Left ventricle myocardium superior (tissue), 1 donor: ENCODE measurements at places on chromosomes 12 and 14. TPM values are rescaled to one million over a fixed set of nuclear protein-coding genes. Genes with fewer than 3 reads are reported as not detected.

BEST3 gene
- total RNA-seq = 0.55 TPM

TMEM52B gene
- not detected for total RNA-seq

AMN gene
- not detected for total RNA-seq

TCL1B gene
- total RNA-seq = not detected

ESR2 gene
- total RNA-seq = 0.47 TPM

LRTM2 gene
- not detected for total RNA-seq

CLBA1 gene
- total RNA-seq = 1.5 TPM

FBLN5 gene
- 61.7 TPM for total RNA-seq

RNASE7 gene
- not detected for total RNA-seq

GRIN2B gene
- 0.17 TPM for total RNA-seq

PRR4 gene
- total RNA-seq = 0.94 TPM

IFNG-AS1 gene
- total RNA-seq = not detected

OSGEP gene
- total RNA-seq = 15.3 TPM

VWF gene
- 275 TPM for total RNA-seq

ATL1 gene
- total RNA-seq = 1.0 TPM

KRT72 gene
- total RNA-seq = not detected

REP15 gene
- 7.5 TPM for total RNA-seq

SMARCD1 gene
- 17.2 TPM for total RNA-seq
